ENCODE measurements at places on chromosomes 5 and 9.

- DNase-seq: no peak
Measured at GRCh38 chr5:149271195-149271715, 404 bp upstream of the AFAP1L1 start.

DNA sequence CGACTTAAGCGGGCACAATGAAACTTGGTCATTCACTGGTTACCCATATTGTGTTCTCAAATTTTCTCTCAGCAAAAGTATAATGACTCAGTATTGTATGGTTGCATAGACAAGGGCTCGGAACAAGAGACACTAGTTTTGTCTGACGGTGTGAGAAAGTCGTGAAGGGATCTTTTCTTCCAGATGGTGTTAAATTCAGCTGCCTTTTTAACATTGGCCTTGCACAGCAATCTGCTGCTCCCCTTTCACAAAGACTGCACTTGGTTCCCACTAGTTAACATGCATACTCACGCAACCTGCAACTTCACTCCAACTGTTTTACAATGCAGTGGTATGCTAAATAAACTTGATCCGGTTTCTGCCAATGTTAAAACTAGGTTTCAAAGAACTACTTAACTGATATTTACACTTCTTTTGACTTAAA is 219.2 kb downstream of the MEF2C start:
- no peak for DNase-seq

DNA sequence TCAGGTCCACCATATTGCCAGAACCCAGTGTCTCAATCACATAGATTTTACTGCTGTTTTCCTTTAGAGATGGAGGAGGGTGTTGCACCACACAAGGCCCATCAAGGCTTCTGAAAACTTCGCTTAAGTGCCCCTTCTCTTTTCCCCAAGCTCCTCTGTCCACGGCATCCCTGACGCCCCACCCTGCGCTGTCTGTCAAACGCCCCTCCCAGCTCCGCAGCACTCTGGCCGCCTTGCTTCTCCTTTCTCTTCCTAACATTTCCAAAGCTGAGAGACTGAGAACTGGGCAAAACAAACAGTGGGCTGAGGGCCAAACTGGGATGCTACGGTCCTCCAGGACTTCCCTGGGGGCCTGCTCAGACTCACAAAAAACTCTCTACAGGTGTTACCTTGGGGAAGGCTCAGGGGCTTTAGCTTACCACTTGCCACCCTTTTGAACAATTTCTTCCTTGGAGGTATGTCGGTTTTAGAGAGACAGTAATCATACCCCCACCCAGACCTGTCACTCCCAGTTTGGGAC is 28.3 kb upstream of the ERGIC1 start:
- DNase-seq: no peak

- no peak for DNase-seq
Measured at GRCh38 chr5:133918731-133919130, 49.7 kb downstream of the C5orf15 start.

DNA sequence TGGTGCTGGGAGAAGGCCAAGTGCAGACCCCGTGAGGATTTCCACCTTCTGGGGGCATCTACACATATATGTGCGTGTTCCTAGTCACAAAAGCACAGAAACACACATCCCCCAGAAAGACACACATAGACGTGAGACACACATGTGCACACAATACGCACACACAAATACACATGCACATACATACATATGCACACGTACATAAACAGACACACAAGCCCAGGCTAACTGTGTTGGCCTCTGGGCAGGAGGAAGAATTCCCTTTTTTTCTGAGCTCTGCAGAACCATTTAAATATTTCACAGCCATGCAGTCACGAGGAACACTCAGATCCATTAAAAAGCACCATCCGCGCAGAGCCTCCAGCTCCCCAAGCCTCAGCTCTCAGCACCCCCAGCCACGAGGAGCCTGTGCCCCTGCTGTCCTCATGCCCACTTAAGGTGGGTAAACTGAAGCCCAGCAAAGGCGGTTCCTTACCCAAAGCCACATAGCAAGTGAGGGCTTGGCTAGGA is 5.3 kb downstream of the NINJ1 start:
- DNase-seq: no peak

DNA sequence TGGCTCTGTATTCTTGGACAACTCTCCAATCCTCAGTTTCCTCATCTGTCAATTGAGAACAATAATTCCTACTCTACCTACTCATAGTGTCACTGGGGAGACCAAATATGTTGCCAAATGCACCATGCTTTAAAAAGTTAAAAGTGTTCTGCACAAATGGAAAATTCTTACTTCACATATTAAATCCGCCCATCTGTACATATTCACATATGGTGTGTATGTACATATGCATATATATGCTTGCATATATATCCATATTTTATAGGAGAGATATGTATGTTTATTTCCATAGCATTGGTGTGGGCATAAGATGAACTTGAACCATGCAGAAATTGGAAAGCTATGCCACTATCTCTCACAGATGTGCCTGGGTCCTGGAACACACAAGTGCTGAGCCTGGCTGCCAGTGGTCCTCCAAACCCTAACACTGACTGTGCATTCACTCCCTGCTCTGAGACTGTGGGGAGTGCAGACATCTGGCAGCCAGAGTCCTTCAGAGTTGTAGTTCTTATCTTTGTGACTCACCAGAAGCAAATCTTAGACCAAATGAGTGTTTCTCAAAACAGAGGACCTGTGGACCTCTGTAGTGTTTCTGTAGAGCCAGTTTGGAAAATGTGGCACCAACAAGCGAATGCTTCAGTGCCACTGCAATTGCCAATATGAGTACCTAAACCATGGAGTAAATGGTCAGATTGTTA is 168.7 kb downstream of the GRIA1 start:
- DNase-seq: no peak

- no peak for DNase-seq
Measured at GRCh38 chr5:93359296-93359959, 221.6 kb downstream of the NR2F1-AS1 start.

GRCh38 chr5:171444582-171444981 is 25.1 kb downstream of the FGF18 start:
- DNase-seq: no peak

DNA sequence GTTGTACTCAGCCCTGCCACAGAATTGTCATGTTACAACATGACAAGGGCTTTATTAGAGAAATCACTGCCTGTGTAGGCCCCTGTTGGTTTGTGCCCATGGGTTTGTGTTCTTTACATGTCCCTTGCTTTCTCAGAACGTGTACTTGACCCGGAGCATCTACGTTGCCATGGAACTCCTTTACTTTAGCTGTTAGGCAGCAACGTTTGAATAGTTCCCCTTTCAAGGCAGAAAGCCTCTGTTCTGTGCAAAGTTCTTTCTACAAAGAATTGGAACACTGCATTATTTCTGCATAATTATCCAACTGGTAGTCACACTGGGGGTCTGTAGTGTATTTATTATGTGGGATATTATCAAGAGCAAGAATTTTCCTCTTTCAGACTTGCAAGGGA is 51.1 kb downstream of the FBXL7 start:
- no peak for DNase-seq

GRCh38 chr9:122265149-122265915 is 650 bp downstream of the MRRF start:
- DNase-seq: peak; percentile 5

GRCh38 chr9:26516773-26517343 is 375.7 kb downstream of the CAAP1 start:
- no peak for DNase-seq
